ENCODE measurements at places on chromosomes 7 and 10.

DNA sequence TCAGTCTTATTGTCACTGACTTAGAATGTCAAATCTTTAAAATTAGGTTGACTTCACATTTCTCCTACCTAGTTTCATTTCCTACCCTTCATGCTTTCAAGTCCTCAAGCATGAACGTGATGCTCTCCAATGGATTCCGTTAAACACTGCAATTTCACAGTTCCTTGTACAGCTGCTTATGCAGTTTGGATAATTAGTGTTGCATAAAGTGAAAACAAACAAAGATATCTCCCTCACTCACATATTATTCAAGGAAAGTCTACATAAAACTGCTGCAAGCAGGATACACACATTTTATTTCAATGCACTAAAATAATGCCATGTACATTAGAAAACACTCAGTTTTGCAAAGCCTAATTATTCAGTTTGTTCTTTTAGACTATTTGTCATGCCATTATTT is 214.0 kb downstream of the CRPPA start:
- DNase-seq = no peak

DNA sequence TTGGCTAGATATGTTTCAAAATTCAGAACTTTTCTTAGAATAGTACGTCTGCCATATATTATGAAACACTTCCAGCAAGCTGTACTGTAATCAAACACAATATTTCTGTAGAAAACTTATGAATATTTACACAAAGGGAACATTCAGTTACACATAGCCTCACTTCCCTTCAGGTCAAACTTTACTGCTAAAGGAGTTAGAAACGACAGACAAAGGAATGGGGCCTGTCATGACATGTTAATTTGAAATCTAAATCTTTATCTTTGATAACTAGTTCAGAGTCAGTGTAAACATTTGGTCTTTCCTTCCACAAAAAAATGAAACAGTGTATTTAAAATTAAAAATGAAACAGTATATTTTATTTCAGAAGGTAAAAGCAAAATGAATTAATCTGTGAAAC is 1.0 kb upstream of the CROT start:
- DNase-seq = no peak

DNA sequence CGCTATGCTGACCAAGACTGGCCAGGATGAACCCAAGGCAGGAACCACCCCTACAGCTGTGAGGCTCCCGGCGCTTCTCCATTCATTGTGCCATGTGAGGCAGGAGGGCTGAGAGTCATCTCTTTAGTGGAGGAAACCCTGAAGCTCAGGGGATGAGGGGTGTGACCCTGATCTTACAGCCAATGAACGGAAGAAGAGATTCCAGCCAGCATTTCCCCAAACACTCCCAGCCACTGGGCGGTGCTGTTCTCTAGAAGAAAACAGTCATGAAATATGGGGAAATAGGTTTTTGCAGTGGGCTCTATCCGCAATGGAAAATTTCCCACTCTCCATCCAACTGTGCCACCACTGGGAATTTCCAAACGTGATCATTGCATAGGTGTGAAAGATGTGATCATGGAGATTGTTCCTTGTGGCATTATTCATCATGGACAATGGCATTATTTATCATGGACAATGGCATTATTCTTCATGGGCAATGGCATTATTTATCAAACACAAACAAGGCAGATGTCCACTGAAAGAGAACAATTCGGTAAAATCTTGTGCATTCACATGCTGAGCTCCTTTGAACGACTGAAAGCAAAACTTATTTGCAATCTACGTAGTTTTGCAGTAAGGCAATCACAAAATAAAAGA is 14.0 kb upstream of the SLC18A2 start:
- DNase-seq = peak; percentile 21

GRCh38 chr10:30818010-30818660 is 188.6 kb upstream of the LYZL2 start:
- peak; percentile 14 for DNase-seq

DNA sequence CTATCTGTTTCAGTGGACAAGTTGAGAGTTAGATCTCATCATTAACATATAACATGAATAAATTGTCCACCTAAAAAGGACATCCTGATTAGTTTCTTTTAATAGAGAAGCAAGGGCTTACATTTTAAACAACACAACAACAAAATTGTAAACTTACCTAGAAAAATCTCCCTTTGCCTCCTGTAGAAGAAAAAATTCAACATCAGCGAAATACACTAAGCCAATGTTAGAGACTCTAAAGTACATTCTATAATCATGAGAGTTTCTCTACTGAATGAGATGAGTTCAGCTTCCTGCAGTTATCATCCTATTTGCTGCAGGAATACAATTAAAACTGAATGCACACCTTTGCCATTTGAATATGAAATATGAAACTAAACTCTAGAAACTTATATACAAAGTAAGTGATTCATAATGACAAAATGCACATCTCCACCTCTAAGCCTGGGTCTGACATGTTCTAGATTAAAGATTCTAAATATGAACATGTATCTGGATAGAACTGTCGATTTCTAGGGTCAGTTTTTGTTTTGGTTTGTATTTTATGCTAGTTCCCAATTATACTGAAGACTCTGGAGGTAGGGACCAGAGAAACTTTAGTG is 174.8 kb downstream of the PRPF18 start:
- DNase-seq = no peak

- DNase-seq = no peak
These were observed 58.7 kb downstream of the AOC1 start for GRCh38 chr7:150910996-150911422.

DNA sequence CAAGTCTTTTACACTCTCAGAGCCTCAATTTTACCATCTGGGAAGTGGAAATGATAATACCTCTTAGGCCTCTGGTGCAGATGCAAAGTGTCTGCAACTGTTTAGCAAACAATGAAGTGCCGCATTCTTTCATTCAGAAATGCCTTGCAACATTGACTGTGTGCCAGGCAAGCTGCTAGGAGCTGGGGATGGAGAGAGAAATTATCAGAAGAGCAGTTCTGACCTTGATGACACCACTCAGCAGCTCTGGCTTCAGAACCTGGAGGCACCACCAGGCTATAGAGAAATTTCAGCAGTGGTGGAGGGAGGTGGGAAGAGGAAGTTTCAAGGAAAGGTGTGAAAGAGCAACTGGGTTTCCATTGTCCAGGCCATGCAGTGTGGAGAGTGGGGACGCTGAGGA is 78.1 kb upstream of the HABP2 start:
- no peak for DNase-seq

DNA sequence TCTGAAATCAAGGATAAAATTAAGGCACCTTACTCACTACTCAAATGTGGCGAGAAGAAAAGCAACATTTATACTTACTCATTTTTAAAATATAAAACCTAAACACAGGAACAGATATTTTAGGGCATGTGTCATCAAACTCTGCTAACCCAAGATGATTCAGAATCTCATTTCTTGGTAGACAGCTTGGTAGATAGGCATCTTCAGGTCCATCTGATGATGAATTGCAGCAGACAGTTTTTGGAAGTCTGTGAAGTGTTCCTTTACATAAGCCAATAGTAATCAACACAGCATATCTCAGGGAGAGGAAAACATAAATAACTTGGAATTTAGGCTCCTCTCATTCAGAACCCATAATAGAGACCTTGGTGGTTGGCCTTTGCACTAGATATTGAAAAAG is 3.4 kb downstream of the HIPK2 start:
- DNase-seq = no peak

DNA sequence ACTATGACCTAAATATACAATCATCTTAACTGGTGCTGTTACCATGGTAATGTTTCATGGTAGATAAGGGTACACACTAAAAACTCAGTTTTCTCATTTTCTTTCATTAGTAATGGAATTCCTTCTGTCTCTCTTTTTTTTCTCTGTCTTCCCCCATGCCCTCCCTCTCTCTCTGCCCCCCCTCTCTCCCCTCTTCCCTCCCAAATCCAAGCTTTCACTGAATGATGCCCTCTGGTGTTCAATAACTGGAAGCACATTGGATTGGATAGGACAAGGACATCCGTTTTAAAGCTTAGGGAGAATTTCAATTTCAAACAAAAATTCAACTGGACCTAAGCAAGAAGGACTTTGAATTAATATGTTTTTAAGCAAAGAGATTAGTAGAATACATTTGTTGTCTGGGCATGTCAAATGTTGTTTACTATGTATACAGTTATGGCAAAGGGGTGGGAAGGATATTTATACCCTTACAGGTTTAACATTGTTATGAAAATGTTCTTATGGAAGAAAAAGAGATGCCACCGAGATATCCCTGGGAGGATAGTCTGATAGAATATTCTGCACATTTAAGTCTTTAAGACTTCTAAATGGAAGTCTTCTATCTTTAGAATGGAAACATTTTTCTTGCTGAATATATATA is 6.1 kb downstream of the CHRM2 start:
- DNase-seq = no peak

- DNase-seq = no peak
These were observed 169.0 kb upstream of the PHYHIPL start for GRCh38 chr10:59007307-59008025.

GRCh38 chr7:16432425-16432731 is 11.0 kb upstream of the CRPPA start:
- DNase-seq = no peak

DNA sequence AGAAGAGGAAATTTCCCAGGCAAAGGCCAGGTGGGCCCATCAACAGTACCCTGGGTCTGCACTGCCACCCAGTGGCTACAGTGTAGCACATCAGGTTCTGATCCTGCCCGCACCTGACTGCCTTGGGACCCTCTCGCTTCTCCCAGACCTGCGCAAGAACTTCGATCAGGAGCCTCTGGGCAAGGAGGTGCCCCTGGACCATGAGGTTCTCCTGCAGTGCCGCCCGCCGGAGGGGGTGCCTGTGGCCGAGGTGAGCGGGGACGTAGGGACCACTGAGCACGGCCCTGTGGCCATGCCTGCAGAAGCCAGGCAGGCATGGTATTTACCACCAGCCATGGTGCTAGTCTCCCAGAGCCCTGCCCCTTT is 33.9 kb upstream of the SLC29A3 start:
- DNase-seq = no peak

Measured in hematopoietic multipotent progenitor cell treated with erythropoietin and hydrocortisone succinate and interleukin-3 and kit ligand, for 15 days (in vitro differentiated cells).